ENCODE measurements at places on chromosomes 2 and 18. TPM values are rescaled to one million over a fixed set of nuclear protein-coding genes. Genes with fewer than 3 reads are reported as not detected.

GRCh38 chr2:234841321-234842015 is 110.3 kb upstream of the SH3BP4 start:
- no peak for DNase-seq

AUP1 gene
- total RNA-seq, result 154 TPM

GRCh38 chr2:84799772-84800171 is 81.1 kb downstream of the TRABD2A start:
- DNase-seq, result no peak

ASB18 gene
- not detected for total RNA-seq

TRABD2A gene
- 1.4 TPM for total RNA-seq

DNA sequence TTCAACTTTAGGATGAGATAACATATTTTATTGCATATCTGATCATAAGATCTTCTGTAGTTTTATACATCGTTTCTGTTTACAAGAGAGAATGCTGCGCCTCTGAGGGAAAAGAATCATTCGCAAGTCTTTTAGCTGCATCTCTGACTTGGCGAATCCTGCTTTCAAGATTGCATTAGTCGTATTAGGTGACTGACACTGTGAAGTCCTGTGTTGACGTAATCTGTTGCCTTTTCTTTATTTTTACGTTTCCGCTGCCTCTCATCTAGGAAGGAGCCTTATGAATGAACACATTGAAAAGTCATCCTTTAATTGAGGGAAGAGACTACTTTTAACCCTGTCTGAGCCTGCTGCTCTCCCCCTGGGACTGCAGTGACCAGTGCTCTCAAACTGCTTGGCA is 101.5 kb downstream of the LDLRAD4 start:
- DNase-seq, result no peak

GRCh38 chr2:154960802-154961583 is 262.5 kb downstream of the KCNJ3 start:
- no peak for DNase-seq

DNA sequence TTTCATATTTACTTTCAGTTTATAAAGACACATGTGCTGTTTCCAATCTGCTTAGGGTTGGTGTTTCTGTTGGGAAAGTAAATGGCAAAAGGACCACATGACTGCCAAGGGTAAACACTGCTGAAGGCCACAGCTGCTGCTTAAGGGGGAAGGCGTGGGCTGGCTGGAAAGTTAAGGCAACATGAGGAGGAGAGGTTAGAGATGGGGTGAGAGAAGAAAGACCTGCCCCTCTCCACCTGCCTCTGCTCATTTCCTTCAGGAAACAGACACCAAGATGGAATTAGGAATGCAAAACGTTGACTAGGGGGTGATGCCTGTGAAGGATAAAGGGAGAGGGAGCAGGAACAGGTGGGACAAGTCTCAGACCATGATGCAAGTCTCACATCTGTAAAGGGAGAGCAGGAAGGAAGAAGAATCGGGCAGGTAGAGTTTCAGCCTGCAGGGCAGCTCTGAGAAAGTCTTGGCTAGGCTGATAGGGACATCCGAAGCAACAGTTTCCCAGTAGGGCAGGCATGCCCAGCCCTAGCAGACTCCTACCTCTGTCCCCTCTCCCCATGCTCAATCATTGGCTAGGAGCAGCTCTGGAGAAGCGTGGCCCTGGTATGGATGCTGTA is 86.0 kb downstream of the CDC42EP3 start:
- peak; percentile 32 for DNase-seq

DNA sequence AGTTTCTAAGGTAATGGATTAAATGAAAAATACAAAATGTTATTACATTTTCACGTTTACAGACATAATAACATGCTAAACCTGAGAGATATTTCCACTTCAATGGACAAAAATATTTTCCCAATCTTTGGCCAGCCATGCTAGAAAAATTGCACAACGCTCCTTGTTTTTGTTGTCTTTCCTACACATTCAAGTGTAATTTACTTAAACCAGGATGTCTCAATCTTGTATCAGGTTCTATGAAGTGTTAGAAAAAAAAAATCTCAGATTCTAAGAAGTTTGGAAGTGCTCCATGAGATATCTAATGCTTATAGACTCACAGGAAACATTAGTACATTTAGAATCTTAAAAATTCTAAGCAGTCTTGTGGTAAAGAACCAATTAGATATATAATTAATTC is 141.8 kb upstream of the SLC35G4 start:
- no peak for DNase-seq
